ENCODE measurements at places on chromosomes 11 and 22. TPM values are rescaled to one million over a fixed set of nuclear protein-coding genes. Genes with fewer than 3 reads are reported as not detected.

Gene MRGPRX3
- total RNA-seq: not detected

Gene OR51B4
- total RNA-seq: 1.5 TPM

Gene LRRC4C
- total RNA-seq: 13.1 TPM

Gene PRCP
- 121 TPM for total RNA-seq

Gene KRTAP5-5
- not detected for total RNA-seq

Gene ACTN3
- total RNA-seq: 37.8 TPM

Gene CCDC85B
- 20.8 TPM for total RNA-seq

Gene CFAP300
- 1.9 TPM for total RNA-seq

Gene SYCE3
- total RNA-seq: 0.58 TPM

Gene ZC3H12C
- 10.7 TPM for total RNA-seq

Gene NCAM1
- 102 TPM for total RNA-seq

Gene MMP27
- not detected for total RNA-seq

Gene HBG2
- 14,762 TPM for total RNA-seq

Gene OR52H1
- 2.3 TPM for total RNA-seq

Gene OR6A2
- total RNA-seq: 0.41 TPM

Gene IFITM10
- 0.35 TPM for total RNA-seq

Gene DAGLA
- 3.6 TPM for total RNA-seq

Gene HTR3A
- 0.18 TPM for total RNA-seq

Gene TMPRSS13
- total RNA-seq: 0.76 TPM

Gene CTSW
- 1.4 TPM for total RNA-seq

Gene SCUBE2
- total RNA-seq: 13.6 TPM

Gene CNTF
- 0.99 TPM for total RNA-seq

Gene ZP1
- total RNA-seq: not detected

Gene FAM89B
- 23.0 TPM for total RNA-seq

Gene APOBEC3G
- total RNA-seq: 12.0 TPM

Gene P2RY6
- total RNA-seq: 1.5 TPM

Gene RAB36
- 12.9 TPM for total RNA-seq

Gene DNAJB13
- 1.3 TPM for total RNA-seq

Gene PIK3C2A
- total RNA-seq: 60.8 TPM

Gene LRRC10B
- 3.4 TPM for total RNA-seq

Gene OR4C45
- not detected for total RNA-seq

All from metanephros (tissue), 2 donors.